ENCODE measurements at places on chromosomes 6 and 20. TPM values are rescaled to one million over a fixed set of nuclear protein-coding genes. Genes with fewer than 3 reads are reported as not detected.

The RAB22A gene
- total RNA-seq: 17.3 TPM

The ADGRF1 gene
- total RNA-seq: under 0.01 TPM

The AK9 gene
- total RNA-seq: 4.2 TPM

The GPR6 gene
- total RNA-seq: not detected

The C2 gene
- total RNA-seq: 6.8 TPM

The EPPIN gene
- total RNA-seq: not detected

The POU5F1 gene
- 0.38 TPM for total RNA-seq

The TGM3 gene
- total RNA-seq: 0.19 TPM

The PI16 gene
- 0.28 TPM for total RNA-seq

The KCNQ5 gene
- 5.1 TPM for total RNA-seq

The HLA-DPA1 gene
- 1.9 TPM for total RNA-seq

The SLC44A4 gene
- total RNA-seq: not detected

The GLP1R gene
- under 0.01 TPM for total RNA-seq

The ELOVL4 gene
- 6.2 TPM for total RNA-seq

The HLA-DQB2 gene
- not detected for total RNA-seq

The GJA10 gene
- not detected for total RNA-seq

The MUC22 gene
- total RNA-seq: not detected

The BPIFB4 gene
- total RNA-seq: not detected

The SLX4IP gene
- 4.4 TPM for total RNA-seq

The TM9SF4 gene
- 33.3 TPM for total RNA-seq

The ABCC10 gene
- total RNA-seq: 18.8 TPM

The BHLHE23 gene
- not detected for total RNA-seq

The SNAP25 gene
- 0.77 TPM for total RNA-seq
